ENCODE measurements at places on chromosomes 5 and 9.

DNA sequence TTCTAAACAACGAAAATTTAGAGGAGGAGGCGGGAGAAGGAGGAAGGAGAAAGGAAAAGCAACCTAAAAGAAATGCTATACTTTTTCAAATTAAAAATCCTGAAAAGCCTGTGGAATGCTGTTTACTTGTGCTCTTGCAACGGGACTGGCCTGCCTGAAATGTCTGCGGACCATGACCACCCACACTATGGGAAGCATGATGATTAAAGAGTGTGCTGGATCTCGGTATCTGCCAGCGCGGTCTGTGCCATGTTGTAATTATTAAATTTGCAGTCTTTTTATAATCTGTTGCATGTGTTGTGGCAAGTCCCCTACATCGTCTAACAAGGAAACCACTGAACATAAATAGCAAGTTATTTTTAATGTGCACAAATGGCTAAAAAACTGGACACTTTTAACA lies 111.4 kb downstream of the FANCC start:
- DNase-seq, result no peak

GRCh38 chr9:2642068-2642467 lies 20.5 kb downstream of the VLDLR start:
- DNase-seq, result no peak

GRCh38 chr5:36876965-36877666 lies 547 bp downstream of the NIPBL start:
- peak; percentile 89 for DNase-seq

DNA sequence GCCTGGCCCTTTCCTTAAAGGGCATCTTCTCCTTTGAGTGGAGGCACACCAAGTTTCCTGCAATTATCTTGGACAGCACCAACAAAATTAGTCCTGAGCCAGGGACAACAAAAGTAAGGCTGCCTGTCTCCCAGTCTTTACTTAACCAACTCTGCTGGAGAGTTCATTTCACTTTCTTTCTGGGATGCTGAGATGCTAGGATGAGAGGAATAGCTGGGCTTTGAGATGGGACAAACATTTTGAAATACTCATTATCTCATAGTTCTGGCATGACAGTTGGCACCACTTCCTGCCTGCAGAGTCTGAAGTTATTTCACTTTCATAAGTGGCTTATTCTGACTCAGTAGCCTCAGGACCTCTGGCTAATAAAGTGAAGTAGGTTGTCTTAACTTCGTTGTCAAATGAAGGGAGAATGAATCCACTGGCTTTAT lies 157.0 kb downstream of the C9orf152 start:
- DNase-seq, result no peak

DNA sequence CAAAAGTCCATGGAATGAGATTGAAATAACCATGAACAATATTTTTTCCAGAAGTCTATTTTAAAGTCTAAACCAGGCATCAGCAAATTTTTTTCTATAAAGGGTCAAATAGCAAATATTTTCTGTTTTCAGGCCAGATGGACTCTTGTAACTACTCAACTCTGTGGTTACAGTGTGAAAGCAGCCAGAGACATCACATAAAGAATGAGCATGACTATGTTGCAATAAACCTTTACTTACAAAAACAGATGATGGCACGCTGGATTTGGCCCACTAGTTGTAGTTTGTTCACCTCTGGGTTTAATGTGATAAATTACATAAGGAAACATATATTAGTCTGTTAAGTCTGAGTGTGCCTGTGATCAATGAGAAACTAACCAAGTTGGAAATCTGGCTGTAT lies 319.2 kb downstream of the TRPM3 start:
- no peak for DNase-seq

DNA sequence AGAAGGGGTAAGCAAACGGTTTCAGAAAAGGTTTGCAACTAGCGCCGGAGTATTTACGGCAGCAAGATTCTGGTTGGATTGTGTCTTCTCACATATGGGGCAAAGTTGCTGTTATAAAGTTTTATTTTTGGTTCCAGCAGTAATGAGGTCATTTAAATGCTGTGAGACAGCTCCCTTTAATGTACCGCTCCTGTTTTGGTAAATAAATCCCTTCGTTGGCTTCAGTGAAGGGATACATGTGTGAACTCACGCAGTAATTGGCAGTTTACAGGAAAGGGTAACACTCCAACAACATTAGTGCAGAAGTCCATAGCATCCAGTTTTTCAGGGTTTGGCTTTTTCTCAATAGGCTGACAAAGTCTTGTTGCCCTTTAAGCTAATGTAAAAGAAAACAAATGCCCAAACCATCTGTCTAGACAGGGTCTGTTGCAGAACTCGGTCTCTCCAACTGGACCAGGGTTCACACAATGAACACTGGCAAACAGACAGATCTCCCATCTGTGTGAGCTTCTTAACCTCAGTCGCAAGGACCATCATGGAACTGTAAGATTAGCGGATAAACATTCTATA lies 184.0 kb downstream of the GOLPH3 start:
- DNase-seq, result no peak

- DNase-seq, result no peak
These were observed 505.8 kb upstream of the ADAMTS16 start for GRCh38 chr5:4634342-4634741.

- peak; percentile 79 for DNase-seq
These were observed 474 bp downstream of the HMGCR start for GRCh38 chr5:75337366-75338021.

GRCh38 chr5:36777105-36777757 lies 99.3 kb upstream of the NIPBL start:
- DNase-seq, result no peak

DNA sequence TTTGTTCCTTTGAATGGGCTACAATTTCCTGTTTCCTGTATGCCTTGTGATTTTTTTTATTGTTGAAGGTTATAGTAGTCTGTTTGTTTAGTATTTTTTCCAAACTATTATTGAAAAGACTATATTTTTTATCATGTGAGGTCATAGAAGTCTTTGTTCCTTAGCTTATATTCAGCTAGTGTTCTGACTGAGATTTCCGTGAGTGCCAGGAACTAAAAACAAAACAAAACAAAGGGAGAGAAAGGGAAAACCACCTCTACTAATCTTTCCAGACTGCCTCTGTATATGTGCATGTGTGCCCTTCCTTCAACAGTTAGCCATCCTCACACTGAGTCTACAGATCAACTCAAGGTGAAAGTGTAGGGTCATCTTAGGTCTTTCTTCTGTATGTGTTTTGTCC lies 79.0 kb downstream of the OSTF1 start:
- no peak for DNase-seq

GRCh38 chr9:123164285-123164684 lies 104.1 kb downstream of the STRBP start:
- DNase-seq, result no peak

DNA sequence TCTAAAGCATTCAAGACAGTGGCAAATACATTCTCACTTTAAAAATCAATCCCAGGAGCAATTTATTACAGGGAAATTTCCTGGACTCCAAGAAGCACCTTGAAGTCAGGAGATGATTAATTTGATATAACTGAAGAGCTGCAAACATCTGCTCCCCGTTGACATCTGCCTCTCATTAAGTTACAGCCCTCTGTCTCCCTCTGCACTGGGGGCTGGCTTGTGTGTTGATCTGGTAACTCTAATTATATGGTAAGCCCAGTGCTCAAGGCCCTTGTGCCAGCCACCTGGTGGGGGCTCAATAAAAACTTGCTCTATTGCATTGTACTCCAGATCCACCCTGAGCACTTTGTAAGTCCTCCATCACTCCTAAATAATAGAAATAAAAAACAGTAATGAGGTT lies 131.1 kb upstream of the ZNF462 start:
- no peak for DNase-seq

- DNase-seq, result no peak
These were observed 10.9 kb downstream of the C5orf52 start for GRCh38 chr5:157682257-157682656.

- DNase-seq, result no peak
These were observed 469.6 kb downstream of the GADD45G start for GRCh38 chr9:90074316-90074962.

DNA sequence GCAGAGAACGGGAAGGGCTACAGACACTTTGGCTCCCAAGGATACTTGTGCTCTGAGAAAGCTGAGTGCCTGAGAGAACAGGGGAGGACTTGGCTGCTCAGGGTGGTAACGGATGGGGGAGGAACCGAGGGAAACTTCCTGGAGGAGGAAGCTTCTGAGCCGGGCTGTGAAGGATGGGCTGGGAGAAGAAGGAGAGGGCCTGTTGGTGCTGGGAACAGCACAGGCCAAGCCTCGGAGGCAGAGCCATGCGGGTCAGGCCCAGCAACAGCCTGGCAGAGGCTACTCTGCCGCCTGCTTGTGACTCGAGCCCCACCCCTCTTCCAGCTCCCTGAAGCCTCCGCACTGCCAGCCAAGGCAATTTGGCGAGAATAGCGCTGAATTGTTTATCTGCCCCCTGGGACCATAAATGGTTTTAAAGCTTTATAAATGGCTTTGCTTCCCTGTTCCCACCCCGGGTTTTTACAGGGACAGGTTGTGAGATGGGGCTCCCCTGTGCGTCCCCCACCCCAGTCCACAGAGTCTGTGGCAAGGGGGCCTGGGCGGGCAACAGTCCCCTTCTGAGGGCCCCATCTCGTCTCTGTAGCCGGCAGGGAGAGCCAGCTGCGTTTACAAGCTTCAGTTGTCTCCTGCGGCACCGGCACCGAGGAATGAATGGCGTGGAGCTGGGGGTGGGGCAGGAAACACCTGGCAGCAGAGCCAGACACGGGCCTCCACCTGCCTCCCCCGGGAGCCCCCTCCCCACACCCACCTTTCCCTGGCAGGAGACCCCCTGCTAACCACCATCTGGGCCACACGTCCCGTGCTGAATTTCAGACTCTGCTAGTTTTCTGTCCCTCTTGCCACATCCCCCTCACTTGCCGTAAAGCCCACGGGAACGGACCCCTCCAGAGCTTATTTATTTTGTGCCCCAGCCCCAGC lies 24.4 kb downstream of the FAM163B start:
- DNase-seq, result no peak

DNA sequence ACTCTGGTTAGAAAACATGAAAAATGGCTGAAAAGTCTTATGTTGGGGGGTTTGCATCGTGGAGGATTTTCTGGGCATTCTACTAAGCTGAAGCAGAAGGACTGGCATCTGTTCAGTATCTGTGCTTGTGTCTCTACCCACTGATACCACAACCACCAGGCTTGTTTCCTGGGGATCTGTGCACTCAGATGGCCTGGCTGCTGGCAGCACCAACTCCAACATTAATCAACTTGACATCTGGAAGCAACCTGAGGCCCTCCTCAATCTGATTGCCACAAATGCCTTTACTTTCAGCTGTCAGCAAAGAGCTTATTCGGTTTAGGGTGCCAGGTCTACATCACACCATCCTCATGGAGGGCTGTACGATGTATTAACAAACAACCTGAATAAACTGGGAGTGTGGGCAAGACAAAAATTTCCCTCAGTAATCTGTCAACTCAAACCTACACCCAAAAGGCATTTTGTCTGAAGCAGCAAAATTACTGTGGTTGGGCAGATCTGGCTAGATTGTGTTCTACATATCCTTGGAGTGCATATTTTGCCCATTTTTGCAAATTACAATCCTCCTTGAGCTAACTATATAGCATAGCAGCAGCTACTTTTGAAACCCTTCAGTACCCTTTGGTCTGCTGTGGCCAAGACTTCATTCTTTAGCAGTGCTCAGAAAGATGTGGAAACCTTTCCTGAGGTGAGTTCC lies 74.6 kb downstream of the FOXD1 start:
- DNase-seq, result no peak

DNA sequence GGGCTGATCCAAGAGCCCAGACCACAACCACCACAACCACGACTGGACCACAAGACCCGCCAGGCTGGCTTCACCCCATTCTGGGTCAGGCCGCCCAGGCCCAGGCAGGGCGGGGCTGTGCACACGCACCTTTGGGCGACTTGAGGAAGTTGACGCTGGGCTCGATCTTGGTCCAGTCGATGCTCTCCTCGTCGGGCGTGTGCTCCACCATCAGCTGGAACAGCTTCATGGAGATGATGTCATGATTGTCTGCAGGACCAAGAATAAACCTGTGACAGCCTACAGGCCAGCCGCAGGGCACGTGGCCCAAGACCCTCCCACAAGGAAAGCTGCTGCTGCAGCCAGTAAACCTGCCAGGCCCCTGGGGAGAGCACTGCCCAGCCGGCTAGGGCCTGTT lies 17.3 kb downstream of the LMAN2 start:
- DNase-seq, result no peak

- no peak for DNase-seq
These were observed 58.2 kb upstream of the RPS23 start for GRCh38 chr5:82336226-82336958.

DNA sequence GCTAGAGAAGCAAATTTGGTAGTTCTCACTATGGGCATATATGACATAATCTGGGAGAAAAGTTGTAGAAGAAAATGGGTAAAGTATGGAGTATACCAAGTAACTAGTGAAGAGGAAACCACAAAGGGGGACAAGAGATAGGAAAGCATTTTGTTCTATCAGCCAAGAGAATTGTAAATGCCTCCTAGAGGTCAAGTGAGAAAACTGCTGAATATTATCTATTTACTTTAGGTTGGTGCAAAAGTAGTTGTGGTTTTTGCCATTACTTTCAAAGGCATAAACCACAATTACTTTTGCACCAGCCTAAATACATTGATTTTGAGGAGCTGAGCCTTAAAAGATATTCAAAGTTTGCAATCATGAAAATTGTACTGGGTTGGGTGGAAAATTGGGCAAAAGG lies 126.7 kb upstream of the GRHPR start:
- peak; percentile 52 for DNase-seq

- DNase-seq, result no peak
These were observed 557.4 kb downstream of the BNC2 start for GRCh38 chr9:16312962-16313546.

DNA sequence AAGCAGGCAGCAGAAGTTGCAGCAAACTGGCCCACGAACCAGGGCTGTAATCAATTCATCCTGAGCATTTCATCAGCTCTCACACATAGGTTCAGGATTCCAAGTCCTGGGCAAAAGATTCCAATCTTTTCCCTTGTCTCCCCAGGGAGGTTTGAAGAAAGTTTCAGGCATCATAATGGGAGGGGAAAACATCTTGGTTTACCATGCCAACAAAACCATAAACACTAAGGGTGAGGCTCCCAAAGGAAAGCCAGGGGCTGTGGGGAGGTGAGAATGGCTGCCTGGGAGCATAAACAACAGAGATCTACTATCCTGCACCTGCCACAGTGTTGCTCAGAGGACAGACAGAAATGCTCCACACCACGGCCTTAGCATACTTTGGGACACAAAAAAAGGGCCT lies 94.6 kb downstream of the SH3TC2 start:
- no peak for DNase-seq

DNA sequence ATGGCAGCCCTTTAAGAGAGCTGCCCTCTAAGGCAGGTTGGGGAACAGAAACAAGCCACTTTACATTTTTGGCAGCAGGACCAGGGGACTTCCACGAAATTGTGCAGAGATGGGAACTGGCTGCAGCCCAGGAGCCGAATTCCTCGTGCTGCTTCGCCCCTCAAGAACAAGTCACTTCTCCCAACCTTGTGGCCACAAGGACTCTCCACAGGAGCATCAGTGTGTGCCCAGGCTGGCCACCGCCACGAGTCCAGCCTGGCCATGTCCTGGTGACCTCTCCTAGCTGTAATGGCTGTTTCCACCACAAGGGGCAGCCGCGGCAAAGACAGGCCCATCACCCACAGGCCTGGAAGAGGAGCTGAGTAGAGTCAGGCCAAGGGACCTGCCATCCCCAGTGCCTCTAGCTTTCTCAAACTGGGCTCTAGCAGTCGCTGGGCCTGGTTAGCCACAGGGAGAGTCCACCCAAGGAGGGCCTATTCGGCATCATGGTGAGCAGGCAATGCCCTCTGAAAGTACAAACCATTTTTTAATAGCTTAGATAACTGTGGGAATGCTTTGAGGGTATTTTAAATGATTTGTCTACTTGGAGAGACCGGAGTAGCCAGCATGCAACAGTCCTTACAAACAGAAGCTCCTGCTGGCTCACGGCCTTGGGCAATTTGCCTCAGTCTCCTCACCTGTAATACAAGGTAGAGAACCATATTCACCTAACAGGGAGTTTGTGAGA lies 129.0 kb downstream of the COL23A1 start:
- peak; percentile 64 for DNase-seq
